ENCODE measurements at places on chromosomes 13 and 19.

GRCh38 chr13:89393758-89394304 lies 1722.7 kb downstream of the SLITRK5 start:
- no peak for DNase-seq

- DNase-seq: no peak
These were observed 135.6 kb downstream of the KLF12 start for GRCh38 chr13:73998631-73999030.

- DNase-seq: no peak
These were observed 275.6 kb downstream of the DCLK1 start for GRCh38 chr13:35855531-35856019.

DNA sequence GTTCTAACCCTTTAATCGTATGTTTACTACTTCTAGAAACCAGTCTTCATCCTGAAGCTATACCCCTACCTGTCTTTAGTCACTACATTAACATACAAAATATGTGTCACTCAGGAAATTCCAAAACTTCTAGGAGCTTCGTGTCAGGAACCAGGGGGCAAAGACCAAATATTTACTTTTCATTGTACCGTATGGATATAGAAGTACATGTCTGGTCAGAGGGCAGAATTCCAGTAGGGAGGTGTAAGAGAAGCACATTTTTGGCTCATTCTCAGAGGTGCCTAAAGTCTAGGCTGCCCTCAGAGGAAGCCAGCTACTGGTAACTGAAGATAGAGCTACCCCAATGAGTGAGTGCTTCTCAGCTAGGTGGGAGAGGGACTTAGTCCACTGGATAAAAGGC lies 320.7 kb downstream of the DIAPH3 start:
- DNase-seq: no peak

- peak; percentile 25 for DNase-seq
These were observed 59.3 kb downstream of the ATP11A start for GRCh38 chr13:112748947-112749735.

- DNase-seq: no peak
These were observed 112.8 kb downstream of the CRYL1 start for GRCh38 chr13:20412691-20413355.

DNA sequence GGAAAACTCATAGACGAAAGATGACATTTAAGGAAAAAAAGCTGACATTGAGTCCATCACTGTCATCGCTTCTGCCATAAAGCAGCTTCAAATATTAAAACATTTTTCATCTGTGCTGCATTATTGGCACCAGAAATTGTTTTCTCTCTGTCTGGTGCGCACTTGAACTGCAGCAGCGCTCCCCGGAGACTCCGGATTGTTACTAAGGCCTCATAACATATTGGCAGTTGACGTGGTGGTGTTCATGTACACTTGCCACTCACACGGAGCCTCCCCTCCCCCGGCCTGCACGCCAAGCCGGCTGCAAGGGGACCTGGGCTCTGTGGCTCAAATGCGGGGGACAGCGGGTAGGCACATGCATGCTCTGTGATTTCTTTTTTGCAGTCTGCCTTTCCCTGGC lies 203.2 kb downstream of the TSHZ3 start:
- no peak for DNase-seq

- DNase-seq: peak; percentile 96
These were observed 14.1 kb upstream of the AKAP8L start for GRCh38 chr19:15432629-15433518.

DNA sequence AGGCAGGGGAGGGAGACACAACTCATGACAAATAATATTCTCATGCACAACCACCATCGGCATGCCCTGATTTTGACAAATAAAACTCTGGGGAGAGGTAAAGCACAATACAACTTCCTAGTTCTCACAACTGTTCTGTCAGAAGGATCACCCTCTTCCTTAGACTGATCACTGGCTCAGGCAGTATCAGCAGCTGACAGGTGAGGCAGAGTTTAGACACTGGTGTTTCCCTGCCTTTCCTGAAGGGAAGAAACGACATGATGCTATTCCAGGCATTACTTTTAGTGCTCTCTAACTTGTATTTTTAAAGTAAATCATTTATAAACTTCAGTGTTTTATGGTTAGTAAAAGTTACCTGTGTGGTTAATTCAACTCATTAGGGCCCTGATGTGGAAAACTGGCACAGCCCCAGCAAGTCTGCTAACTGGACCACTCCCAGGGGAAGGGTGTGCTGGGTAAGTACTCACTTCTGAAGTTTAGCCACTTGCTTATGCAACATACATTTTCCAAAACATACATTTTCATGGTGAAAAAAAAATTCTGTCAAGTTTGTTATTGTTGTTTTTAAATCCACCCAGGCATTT lies 82.8 kb downstream of the CRYL1 start:
- no peak for DNase-seq

DNA sequence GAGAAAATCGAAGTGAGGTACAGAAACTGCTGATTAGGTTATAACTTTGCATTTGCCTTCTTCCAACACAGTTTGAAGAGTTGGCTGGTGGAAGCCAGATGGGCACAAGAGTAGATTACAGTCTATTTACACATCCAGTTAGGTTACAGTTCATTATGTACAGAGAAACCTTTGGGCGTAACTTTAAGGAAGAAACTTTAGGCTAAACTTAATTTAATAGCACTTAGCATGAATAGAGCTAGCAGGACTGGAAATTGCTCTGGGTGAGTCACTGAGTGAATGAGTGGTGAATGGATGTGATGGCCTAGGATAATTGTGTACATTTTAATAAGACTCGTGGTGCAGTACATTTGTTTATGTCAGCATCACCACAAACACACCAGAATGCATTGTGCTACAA lies 62.9 kb upstream of the KLHL1 start:
- DNase-seq: no peak

DNA sequence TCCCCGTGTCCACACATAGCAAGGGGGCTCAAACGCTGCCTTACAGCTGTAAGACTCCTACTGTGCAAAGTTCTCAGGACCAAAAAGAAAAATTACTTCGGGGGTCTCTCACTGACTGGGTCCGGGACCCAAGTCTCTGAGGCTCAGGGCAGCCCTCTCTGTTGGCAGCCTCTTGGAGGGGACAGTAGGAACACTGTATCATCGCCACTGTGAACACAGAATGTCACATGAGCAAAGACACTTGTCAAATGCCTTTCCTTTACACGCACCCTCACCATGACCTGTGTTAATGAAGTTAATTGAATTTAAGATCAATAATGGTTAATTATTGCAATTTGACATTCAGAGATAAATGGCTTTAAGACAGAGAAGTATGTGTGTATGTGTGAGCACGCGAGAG lies 49.6 kb downstream of the TSHZ3 start:
- no peak for DNase-seq

DNA sequence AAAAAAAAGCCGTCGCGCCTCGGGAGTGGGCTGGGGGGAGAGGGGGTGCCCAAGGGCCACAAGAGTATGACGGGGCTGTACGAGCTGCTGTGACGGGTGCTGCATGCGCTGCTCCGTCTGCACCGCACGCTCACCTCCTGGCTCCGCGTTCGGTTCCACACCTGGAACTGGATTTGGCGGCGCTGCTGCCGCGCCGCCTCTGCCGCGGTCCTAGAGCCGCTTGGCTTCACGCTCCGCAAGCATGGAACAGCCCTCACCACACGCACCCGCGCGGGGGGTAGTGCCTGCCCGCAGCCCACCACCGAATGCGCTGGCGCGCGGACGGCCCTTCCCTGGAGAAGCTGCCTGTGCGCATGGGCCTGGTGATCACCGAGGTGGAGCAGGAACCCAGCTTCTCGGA lies 18.8 kb downstream of the C1QTNF9 start:
- no peak for DNase-seq

DNA sequence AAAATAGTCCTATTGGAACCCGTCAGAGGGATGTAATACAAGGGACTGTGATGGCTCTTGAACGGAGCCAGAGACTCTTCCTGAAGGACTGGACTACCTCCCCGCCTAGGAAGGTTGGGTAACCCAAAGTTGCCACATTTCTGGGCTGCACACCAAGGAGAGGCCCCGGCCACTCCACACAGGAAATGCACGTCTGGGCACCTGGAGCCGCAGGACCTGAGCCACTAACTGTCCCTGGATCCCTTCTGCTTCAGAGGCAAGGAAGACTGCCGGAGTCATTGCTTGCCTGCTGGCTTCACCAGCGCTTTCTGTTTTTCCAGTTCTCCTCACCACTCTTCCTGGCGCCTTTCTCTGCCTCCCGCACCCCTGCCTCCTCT lies 1.2 kb upstream of the FLT1 start:
- DNase-seq: no peak

DNA sequence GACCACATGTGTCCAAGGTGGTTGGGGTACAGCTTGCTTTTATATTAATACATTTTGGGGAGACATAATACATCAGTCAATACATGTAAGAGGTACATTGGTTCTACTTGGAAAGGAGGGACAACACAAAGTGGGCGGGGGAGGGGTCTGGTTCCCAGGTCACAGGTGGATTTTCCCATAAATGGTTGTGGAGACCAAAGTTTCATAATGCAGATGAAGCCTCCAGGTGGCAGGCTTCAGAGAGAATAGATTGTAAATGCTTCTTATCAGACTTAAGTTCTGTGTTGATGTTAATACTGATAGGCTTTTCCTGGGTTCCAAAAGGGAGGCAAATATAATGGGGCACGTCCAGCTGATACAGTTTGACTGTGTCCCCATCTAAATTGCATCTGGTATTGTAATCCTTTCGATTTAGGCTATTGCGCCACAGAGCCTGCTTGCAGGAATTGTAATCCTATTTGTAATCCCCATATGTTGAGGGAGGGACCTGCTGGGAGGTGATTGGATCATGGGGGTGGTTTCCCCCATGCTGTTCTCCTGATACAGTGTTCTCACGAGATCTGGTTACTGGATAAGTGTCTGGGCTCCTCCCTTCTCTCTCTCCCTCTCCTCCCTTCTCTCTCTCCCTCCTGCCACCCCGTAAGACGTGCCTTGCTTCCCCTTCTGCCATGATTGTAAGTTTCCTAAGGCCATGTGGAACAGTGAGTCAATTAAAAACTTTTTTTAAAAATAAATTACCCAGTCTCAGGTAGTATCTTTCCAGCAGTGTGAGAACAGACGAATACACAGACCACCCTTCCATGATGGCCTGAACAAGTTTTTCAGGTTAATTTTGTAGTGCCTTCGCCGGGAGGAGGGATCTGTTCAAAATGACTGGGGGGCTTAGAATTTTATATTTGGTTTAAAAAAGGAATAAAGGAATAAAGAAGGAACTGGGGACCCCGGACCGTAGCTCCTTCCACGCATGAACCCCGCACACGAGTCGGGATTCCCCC lies 44.9 kb downstream of the ZNF823 start:
- DNase-seq: peak; percentile 11

DNA sequence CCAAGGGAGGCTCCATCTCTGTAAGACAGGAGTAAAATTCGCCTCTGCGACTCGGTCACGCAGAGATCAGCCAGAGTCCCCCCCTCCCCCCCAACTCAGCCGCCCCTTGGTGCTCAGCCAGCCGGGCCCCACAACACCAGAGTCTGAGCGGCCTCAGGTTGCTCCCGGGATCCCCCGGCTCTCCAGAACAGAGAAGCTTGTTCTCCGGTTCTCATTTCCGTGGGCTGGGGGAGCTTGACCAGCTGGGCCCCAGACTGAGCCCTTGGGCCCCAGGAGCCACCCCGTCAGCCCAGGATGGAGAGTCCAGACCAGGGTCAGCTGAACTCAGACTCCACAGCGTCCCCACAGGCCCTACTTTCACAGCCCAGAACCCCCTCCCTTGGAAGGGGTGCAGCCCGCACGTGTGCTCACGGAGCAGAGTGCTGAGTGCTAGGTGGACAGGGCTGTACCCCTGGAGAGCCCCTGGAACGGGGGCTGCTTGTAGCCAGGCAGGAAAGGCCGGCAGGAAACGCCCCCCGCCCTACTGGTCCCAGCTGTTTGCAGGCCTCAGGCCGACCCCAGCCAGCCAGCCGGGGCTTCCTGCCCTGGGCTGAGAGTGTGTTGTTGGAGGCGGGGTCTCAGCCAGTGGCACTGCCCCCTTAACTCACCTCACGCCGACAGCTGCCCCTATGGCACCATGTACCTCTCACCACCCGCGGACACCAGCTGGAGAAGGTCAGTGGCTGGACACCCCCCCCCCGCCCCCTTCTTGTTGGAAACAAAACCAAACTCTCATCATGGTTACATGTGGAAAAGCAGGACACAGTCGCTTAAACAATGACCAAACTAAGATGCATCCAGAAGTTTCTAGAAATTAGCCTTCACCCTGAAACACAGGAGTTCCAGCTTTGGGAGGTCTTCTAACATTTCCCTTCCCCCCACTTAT lies 44.4 kb downstream of the COMP start:
- no peak for DNase-seq

DNA sequence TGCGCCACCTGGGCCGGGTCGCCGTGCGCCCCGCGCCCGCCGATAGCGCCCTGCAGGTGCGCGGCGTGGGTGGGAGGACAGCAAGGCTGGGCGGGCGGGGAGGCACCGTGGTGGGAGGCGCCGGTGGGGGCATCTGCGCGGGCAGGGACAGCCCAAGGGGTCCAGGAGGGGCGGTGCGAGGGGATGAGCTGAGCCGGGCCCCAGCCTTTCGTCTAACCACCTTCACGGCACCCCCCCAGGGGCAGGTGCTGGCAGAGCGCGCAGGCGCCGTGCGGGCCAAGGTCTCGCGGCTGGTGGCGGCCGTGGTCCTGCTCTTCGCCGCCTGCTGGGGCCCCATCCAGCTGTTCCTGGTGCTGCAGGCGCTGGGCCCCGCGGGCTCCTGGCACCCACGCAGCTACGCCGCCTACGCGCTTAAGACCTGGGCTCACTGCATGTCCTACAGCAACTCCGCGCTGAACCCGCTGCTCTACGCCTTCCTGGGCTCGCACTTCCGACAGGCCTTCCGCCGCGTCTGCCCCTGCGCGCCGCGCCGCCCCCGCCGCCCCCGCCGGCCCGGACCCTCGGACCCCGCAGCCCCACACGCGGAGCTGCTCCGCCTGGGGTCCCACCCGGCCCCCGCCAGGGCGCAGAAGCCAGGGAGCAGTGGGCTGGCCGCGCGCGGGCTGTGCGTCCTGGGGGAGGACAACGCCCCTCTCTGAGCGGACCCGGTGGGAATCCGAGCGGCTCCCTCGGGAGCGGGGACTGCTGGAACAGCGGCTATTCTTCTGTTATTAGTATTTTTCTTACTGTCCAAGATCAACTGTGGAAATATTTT lies 3.1 kb downstream of the KISS1R start:
- peak; percentile 53 for DNase-seq

- DNase-seq: no peak
These were observed 2.5 kb downstream of the DUS3L start for GRCh38 chr19:5788422-5788821.

DNA sequence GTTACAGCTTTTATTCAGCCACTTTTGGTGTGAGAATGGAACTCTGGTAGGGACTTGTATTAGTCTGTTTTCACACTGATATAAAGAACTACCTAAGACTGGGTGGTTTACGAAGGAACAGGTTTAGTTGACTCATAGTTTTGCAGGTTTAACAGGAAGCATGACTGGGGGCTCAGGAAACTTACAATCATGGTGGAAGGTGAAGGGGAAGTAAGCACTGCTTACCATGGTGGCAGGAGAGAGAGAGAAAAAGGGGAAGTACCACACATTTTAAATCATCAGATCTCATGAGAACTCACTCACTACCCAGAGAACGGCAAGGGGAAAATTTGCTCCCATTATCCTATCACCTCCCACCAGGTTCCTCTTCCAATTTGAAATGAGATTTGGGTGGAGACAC lies 942.2 kb downstream of the PCDH17 start:
- no peak for DNase-seq

GRCh38 chr19:49829721-49830120 lies 11.6 kb downstream of the MED25 start:
- DNase-seq: no peak

GRCh38 chr19:13430790-13431582 lies 75.3 kb downstream of the CACNA1A start:
- peak; percentile 71 for DNase-seq

GRCh38 chr19:46073268-46073922 lies 32.6 kb upstream of the IGFL4 start:
- DNase-seq: no peak

GRCh38 chr19:36392916-36393673 lies 14.1 kb upstream of the ZFP14 start:
- no peak for DNase-seq

GRCh38 chr19:42248270-42249148 lies 6.1 kb upstream of the GSK3A start:
- no peak for DNase-seq

Measured in cardiac muscle cell (in vitro differentiated cells and primary cell).